CD4-positive, alpha-beta memory T cell (primary cell): ENCODE measurements at places on chromosomes 4 and X.
A peak's percentile ranks its signal among the peaks of the same experiment; 100 is the strongest.

DNA sequence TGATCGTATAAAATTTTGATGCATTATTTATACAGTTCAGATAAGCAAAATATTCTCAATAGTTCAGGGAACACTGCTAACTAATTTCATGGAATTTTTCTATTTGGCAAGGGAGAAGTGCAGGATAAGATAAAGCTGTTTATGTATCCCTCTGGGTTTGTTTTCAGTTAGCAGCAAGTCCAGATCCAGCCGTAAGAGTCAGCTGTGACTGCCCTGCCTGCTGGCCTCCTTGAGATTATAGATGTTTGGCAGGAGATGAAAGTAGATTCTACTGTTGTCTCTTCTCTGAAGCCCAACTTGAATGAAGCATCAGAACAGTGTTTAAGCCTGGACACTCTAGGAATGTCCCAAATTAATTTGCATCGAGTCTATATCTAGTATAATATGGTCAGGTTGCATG is 29.5 kb downstream of the ANTXR2 start:
- DNase-seq: no peak

GRCh38 chr4:144338148-144338547 is 197.6 kb upstream of the GYPA start:
- DNase-seq: no peak

DNA sequence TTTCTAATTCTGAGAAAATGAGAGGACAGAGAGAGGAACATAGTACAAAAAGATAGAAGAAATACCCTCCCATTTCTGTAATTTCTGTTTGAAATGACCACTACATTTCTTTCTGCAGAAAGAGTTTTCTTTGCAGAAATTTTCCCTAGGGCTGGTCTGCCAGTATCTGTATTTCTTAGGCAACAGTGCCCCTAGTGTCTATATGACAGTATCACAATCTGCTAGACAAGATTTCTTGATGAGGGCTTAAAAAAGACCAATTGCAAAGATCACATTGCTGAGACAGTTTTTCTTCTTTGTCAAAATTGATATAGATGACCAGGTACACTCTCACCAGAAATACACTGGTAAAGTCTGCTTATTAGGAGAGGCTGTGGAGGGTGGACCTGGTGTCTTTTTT is 81.0 kb upstream of the ZDHHC15 start:
- peak; percentile 26 for DNase-seq

GRCh38 chr4:66169341-66169740 is 499.1 kb upstream of the EPHA5 start:
- DNase-seq: no peak

DNA sequence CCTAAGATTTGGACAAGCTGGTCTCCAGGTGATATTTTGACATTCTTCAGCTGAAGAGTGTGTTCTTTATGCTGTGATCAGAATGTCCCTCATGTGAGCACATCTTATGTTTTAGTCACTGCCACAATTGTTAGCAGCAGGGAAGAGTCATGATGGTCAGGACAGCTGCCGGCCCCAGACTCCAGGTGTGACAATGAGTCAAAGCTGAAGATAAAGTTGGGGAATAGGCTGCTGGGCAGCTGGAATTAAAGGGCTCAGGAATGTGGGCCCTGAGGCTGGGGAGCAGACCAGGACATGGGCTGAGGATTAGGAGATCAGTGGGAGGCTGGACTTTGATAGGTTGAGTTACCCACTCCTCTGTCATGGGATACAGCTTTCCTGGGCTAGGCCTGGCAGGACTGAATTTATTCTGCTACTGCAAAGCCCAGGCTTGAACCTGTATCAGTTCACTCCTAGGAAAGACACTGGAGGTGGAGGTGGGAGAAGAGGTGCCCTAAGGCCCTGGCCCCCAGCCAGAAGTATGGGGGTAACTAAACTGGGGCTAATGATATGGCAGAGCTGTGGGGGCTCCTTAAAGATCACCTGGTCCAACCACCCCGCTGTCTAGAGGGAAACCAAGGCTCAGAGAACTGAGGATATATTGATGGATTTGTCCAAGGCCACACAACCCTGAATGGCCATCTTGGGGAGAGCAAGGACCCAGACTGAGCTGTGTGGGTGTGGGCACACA is 119.5 kb downstream of the PJA1 start:
- no peak for DNase-seq

DNA sequence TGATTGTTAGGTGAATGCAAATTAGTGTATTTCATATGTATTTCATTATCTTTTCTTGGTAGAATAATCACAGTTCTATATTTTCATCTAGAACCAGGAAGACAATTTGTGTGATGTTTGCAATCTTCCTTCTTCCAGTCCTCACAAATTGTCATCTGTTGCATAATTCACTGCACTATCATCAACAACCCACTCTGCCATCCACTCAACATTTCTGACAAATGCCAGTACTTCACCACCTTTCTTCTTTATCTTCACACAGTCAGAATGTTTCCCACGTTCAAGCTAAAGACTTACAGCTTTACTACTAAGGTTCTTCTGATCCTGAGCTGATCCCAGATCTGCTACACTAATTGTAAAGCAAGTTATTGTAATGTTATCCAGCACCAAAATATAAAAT is 107.8 kb downstream of the IQCM start:
- DNase-seq: no peak

DNA sequence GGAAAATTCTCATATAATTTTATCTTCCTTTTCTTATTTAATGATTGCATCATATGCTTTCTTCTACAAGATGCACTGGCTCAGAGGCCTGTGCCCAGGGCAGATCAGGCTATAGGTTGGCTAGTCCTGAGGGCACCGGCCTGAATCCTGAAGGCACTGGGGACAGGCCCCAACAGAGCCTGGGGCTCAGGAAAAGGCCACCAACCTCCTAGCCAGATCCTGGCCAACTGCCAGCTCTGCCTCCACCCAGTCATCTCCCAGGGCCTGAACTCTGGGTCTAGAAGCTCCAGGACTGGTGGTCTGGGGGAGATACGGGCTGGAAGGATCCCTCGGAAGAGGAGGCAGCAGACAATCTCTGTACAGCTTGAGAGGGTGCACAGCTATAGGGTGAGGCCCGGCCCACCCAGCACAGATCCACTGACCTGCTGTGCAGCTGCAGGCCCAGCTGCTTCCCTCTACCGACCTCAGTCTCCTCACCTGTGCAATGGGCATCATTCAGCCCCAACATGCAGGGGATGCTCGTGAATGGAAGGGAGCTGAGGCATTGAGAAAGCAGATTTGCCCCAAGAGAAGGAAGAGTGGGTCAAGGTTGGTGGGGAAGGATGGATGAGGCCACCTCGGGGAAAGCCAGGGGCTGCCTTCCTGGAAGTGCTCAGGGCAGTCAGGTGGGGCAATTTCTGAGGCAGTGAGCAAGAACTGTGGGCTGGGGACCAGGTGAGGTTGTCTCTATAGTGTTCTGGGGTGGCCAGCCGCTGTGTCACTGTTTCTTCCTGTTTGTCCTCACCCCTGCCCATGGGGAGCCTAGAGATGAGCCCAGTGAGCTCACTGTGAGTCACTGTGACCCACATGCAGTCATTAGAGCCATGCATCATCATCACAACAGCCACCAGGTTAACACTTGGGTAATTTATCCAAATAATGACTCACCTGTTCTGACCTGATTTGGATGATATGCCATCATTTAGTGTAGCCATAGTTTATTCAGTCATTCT is 22.4 kb upstream of the XAGE2 start:
- DNase-seq: no peak

GRCh38 chrX:23952984-23953907 is 45.4 kb downstream of the CXorf58 start:
- peak; percentile 59 for DNase-seq

- DNase-seq: no peak
Observed at GRCh38 chr4:37994569-37994968, 34.4 kb downstream of the PTTG2 start.

DNA sequence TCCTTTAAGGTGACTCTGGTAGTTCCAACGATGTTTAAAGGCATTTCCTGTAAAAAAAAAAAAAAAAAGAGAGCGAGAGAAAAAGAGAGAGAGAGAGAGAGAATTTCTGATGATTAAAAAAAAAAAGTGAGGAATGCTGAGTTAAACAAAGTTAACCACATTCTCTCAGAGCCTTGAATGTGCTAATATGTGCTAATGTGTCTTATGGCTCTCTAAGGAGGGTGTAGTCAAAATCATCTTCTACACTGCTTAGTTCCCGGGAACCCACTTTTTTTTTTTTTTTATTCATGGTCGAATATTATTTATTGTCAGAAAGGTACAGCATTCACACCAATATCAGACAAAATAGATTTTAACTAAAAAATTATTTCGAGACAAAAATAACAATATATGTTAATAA is 111.7 kb downstream of the SNCA start:
- DNase-seq: no peak

GRCh38 chr4:173187732-173188131 is 19.1 kb downstream of the GALNT7 start:
- DNase-seq: no peak

GRCh38 chr4:124708517-124709300 is 3.8 kb downstream of the ANKRD50 start:
- no peak for DNase-seq

DNA sequence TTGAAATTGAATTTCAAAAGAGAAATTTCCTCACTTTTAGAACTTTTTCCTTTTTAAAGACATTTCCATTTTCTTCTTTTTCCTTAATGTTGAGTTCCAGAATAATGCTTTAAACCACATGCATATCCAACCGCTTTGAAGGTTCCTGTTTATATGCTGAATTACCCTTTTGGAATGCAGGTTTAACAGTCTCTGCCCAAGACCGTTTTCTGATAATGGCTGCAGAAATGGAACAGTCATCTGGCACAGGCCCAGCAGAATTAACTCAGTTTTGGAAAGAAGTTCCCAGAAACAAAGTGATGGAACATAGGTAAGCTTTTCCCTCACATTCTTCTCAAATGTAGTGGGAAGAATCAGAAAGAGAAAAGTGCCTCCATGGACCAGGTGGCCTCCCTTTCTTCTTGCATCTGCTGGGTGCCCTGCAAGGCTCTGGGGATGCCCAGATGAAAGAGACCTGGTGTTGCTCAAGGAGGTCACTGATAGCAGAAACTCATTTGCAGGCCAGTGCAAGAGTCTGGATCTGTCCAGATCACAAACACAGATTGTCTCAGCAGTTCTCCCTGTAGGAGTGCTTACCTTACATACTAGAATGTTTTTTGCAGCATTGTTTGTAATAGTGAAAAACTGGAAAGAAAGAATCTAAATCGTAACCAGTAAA is 42.9 kb downstream of the MOSPD2 start:
- DNase-seq: no peak

- DNase-seq: no peak
Observed at GRCh38 chr4:166957451-166957850, 276.8 kb downstream of the SPOCK3 start.

DNA sequence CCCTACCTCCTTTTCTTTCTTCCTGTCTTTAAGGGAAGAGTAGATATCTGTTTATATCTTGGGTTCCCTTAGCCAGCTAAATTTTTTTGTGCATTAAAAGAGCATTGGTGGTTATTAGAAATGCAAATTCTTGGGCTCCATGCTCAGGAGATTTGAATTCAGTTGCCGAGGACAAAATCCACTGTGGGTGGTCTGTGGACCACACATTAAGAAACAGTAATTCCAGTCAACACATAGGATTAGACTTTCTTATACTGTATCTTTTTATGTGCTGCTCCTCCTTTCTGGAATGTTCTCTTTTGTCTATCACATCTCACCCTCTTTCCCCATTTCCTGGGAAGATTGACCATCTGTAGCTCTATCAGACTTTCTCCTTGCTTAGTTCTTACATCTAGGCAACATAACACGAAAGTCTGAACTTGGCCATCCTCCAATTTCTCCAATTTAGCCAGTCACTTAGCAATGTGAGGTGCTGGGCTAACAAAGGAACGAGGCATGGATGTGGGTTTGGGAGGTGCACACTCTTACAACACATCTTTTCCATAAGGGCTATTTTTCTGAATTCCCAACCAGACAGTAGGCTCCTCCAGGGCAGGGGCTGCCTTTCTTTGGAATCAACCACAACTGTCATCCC is 5.3 kb upstream of the PDLIM3 start:
- no peak for DNase-seq

DNA sequence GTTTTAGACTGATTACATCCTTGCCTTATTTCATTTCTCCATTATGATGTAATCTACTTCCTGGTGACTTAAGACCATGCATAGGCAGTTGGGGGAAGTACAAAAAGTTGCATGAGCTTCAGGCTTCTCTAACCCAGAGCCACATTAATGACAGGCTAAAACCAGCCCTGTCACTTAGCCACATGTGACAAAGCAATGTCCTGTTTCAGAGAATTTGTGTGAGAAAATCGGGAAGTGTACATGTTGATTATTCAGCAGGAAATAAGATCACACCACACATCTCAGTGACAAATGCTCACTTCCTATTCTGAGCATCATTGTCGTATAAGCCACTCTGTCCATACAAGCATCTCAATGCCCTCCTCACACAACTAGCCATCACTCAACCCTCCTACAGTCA is 98.5 kb upstream of the MAGEB16 start:
- no peak for DNase-seq

DNA sequence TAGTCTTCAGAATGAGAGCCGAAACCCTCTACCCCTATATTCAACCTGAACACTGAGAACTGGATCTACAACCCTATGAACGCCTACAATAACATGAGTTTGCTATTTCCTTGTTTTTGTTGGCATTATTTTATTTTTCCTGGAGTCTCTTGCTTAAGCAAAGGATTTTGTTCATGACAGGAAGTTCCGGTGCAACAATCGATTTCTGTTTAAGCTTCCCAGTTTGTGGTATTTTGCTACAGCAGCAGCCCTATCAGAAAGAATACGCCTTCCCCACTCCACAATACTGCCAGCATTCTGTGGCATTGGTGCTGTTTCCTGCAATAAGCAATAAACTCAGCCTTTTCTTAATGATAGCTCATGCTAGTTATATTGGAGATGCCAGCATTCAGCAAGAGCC is 60.9 kb downstream of the NPY5R start:
- DNase-seq: no peak

DNA sequence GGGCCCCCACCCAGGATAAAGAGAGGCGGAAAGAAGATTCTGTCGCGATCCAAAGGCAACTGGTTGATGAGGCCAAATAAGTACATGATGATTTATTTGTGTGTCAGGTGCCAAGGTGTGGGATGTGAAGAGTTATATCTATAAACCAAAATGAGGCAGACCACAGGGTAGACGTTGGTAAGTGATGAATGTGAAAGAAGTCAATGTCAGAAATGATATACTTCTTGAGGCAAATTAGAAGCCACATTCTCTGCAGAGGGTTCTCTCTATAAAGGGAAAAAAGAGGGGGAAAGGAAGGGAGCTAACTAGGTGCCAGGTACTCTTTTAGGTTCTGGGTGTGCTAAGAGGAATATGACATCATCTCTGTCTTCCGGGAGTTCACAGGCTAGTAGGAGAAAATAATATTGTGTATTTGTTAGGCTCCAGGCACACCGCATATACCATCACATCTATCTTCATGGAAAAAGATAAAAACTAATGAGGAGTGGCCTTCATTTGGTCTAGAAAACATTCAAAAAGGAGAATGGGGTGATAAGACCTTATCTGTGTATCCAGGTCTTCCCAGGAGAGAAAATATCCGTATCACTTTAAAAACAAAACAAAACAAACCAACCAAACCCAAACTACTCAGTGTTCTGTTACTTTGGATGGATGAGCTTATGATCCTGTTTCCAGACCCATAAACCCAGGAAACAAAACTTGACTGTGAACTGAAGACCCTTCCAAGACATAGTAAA is 4.8 kb upstream of the SH2D1A start:
- no peak for DNase-seq

- no peak for DNase-seq
Observed at GRCh38 chr4:48027653-48028052, 11.1 kb downstream of the NIPAL1 start.
